ENCODE measurements at places on chromosomes 4 and X.

DNA sequence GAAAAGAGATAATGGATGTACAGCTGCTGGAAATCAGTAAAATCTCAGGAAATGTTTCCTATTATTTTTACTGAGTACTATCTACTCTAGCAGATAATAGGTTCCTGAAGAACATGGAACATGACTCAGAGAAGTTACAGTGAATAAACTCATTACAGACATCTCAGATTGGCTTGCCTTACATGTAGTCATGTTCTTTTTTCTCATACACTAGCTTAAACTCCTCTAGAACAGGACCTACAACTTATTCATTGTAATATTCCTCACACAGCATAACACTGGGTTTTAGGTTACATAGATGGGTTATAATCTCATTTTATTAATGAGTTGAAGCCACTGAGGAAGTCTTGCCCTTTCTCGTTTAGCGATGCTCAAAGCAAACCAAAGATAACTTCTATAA is 86.9 kb upstream of the BMP2K start:
- DNase-seq: no peak

- no peak for DNase-seq
Measured at GRCh38 chr4:16617011-16617410, 281.4 kb downstream of the LDB2 start.

- no peak for DNase-seq
Measured at GRCh38 chr4:79979785-79980437, 93.1 kb downstream of the ANTXR2 start.

GRCh38 chr4:31083456-31083855 is 363.3 kb downstream of the PCDH7 start:
- DNase-seq: no peak

GRCh38 chrX:110734271-110734670 is 61.3 kb downstream of the CHRDL1 start:
- DNase-seq: no peak

- no peak for DNase-seq
Measured at GRCh38 chr4:5969336-5969735, 48.9 kb downstream of the C4orf50 start.

- no peak for DNase-seq
Measured at GRCh38 chr4:77800077-77800476, 19.1 kb downstream of the CNOT6L start.

DNA sequence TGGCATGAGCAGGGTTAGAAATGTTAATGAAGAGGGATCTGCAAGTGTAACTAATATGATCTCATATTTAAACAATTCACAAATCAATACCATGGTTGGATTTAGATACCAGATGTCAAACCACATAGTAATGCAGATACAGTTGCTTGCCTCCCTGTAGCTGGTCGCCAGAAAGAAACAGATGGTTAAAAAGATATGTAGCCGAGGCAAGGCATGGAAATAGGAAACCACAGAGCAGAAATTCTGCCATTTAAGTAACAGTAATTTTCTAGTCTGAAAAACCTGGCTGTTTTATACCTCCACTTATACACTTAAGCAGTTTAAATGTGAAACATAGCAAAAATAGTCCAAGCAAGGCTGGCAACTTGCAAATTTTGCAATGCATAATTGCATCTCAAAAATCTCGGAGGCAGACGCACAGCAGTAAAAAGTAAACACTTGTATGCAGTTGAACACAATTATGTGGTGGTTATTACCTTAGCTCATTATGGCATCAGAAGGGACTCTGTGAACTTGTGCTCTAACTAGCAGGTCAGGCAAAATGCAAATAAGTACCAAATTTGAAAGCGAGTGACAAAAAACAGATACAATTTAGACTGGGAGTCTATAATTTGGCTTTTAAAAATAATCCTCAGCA is 126.8 kb downstream of the NAA11 start:
- no peak for DNase-seq

DNA sequence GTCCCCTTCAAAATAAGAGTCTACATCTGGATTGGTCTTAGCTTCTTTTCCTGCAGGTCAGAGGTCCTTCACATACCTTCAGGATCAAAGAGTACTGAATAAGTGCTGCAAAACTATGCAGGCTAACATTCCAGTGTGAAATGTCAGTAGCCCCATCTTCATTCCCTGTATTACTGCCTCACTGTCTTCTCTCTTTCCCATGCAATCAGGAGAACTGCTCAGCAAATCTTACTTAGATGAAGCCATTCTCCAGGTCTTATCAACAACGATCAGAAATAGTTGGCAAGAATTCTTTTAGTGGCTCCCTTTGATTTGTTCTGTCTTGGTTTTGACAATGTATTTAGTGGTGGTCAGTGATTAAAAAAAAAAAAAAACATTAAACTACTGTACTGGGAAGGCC is 26.0 kb upstream of the IQCM start:
- no peak for DNase-seq

GRCh38 chr4:1243451-1244080 is 5.4 kb downstream of the CTBP1 start:
- no peak for DNase-seq

DNA sequence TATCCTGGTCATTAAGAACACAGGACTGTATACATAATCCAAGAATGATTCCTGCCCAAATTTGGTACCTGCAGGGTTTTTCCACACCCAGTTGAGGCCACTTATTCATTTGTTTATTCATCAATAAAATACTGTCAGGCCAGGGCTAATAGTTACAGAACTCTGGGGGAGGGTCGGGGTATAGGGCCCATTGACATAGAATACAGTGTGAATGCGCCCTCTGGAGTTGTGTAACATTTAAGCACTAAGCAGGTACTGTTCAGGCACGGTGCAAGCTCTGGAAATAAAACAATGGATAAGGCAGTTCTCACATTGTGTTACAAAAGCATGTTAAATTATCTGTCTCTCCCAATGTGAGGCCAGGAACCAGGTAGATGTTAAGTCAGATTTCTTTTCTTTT is 30.8 kb upstream of the LRBA start:
- DNase-seq: no peak

DNA sequence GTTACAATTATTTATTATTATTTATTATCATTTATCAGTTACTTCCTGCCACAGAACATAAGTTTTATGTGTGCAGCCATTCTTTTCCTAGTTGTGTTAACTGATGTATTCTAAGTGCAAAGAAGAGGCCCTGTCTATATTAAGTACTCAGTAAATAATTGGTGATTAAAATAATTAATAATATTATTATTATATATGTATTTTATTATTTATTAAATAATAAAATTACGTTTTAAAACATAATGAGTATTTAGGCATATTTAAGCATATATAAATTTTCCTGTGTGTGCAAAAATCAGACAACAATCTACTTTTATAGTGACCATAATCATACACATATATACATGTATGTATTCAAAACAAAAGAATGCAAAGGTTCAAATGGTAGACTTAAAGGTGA is 1871.6 kb upstream of the IGFBP7 start:
- no peak for DNase-seq

GRCh38 chrX:132565273-132565672 is 76.4 kb upstream of the MBNL3 start:
- no peak for DNase-seq

DNA sequence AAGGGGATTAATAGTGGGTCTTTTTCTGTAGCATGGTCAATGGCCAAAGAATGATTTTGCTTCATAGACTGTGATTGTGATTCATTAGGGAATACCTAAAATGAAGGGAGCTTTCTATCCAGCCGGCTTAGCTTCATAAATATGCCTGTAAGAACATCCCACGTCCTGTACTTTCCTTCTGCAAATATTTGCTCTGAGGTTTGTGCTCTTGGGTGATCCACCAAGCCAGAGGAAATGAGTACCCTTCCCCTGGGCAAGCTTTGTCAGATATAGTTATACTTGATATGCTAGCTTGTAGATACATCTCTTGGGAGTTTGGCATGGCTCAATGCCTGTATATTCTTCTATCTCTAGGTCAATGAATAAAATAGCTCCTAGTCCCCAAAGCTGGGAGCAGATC is 28.2 kb upstream of the SPARCL1 start:
- DNase-seq: no peak

GRCh38 chr4:110200689-110201088 is 2.3 kb upstream of the ELOVL6 start:
- DNase-seq: no peak

- no peak for DNase-seq
Measured at GRCh38 chr4:78747475-78747922, 28.7 kb upstream of the BMP2K start.

DNA sequence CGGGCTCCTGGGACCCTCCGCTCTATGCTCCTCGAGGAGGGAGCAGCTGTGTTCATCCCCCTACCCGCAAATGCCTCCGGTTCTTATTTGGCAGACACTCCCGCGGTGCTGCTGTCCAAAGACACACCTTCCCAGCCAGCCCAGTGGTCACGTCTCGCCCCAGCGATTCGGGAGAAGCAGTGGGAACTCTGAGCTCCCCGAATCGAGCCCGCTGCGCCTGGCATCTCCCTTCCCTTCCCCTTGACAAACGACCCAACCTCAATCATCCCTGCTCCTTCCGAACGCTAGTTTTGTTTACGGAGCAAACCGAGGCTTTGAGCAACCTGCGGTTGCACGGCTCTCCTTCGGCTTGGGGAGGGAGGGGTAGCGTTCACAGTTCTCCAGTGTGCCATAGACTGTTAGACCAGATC is 317 bp upstream of the FRMPD4 start:
- DNase-seq: no peak

Measured in germinal center (tissue), 1 donor.